Panc1 (cell line): ENCODE measurements at places on chromosomes 5 and 9. TPM values are rescaled to one million over a fixed set of nuclear protein-coding genes. Genes with fewer than 3 reads are reported as not detected.

ADRA1B gene
- total RNA-seq, result 8.3 TPM

ANKRD20A1 gene
- 1.9 TPM for total RNA-seq

SDHA gene
- 171 TPM for total RNA-seq

ENTPD2 gene
- 2.8 TPM for total RNA-seq

OXCT1 gene
- total RNA-seq, result 10.5 TPM
